RWPE1 (cell line): ENCODE measurements at places on chromosomes 11 and 22.
A peak's percentile ranks its signal among the peaks of the same experiment; 100 is the strongest.

GRCh38 chr11:129729216-129729615 lies 86.4 kb upstream of the TMEM45B start:
- DNase-seq, result no peak

DNA sequence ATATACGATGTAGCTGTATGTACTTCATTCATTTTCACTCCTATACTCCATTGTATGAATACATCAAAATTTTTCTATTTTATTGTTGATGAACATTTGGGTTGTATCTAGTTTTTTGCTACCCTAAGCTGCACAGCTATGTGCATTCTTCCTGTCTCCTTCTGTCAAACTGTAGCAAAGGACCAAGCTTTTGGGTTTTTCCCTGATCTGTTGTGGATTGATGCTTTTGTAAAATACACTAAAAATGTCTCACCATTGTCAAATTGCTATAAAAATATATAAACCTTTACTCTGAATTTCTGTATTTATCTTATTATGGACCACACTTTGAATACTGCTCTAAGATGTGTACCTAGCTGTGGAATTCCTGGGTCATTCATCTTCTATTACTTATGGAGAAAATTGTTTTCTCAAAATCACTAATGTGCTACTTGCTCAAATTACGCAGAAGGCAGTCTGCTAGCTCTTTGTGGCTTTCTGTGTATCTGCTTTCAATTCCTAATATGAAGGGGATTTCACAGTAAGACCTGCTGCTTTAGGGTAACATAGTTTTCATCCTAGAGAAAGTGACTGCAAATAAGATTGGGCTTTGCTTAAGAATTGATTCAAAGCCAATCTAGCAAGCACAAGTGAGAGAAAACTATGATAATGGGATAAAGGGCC lies 123.4 kb downstream of the CYP2R1 start:
- no peak for DNase-seq

GRCh38 chr11:12377106-12377823 lies at the start of gene PARVA:
Gene PARVA, plus strand, starts transcription at chr11:12377571. Its CDS starts 77 bp downstream, at chr11:12377648.
- peak; percentile 50 for DNase-seq

DNA sequence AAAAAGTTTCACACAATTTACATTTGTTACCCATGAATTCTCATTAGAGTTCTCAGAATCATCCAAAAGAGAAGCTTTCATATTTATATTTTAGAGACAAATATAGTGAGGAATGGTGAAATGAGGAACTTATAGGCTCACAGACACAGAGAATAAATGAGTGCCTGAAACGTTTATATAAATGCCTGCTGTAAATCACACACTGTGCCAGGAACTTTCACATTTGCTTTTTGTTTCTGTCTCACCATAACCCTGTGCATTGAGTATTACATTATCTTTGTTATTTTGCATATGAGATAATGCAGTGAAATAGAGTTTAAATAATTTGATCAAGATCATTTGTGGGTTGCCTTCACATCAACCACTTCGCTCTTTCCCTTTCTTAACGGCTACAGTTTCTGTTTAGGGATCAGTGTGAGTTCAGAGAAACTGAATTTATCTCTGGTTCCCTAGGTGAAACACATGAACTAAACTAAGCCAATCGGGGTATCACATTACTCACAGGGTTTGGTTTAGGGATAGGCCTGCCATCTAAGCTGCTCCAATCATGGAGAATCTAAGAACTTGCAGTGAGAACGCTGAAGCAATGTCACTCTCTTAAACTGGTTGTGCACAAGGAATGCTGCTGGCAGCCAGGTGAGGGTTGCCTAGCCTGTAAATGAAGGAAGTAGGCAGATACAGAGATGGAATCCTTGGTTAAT lies 1339.2 kb upstream of the TENM4 start:
- no peak for DNase-seq

DNA sequence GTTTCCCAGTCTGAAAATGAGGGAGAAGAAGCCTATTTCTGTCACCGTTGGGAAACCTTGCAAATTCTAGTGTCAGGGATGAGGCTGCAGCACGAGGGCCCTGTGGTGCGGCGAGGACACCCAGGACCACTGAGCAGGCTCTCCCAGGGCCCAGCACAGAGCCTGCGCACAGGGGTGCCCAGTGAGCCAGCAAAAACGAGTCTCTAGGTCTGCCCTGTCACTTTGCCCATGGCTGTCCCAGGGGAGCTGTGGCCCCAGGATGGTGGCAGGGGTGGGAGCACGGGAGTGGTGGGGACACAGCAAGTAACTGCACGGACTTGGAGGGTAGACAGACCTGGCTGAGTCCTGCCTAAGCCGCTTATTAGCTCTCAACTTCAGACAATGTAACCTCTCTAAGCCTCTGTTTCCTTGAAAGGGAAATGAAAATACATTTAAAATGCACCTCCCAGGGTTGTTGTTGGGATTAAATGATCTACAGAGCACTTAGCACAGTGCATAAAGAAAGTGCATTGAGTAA lies 44.2 kb downstream of the DSCAML1 start:
- no peak for DNase-seq

GRCh38 chr11:2178906-2179494 lies 7.4 kb upstream of the TH start:
- DNase-seq, result peak; percentile 92

DNA sequence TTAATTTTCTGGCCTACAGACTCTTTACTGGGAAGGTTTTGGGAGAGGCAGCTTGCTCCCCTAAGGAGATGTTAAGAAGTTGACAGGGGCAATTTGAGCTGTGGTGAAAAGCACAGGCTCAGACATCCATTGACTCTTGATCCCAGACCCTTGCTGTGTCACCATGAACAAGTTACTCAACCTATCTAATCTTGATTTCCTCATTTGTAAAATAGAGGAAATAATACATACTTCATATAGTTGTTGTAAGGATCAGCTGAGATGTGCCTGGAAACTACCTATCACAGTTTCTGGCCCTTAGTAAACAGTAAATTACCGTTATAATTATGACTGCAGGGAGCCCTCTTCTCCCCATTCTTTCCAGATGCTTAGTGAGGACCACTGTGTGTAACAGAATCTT lies 16.6 kb upstream of the SCGB1D4 start:
- no peak for DNase-seq

DNA sequence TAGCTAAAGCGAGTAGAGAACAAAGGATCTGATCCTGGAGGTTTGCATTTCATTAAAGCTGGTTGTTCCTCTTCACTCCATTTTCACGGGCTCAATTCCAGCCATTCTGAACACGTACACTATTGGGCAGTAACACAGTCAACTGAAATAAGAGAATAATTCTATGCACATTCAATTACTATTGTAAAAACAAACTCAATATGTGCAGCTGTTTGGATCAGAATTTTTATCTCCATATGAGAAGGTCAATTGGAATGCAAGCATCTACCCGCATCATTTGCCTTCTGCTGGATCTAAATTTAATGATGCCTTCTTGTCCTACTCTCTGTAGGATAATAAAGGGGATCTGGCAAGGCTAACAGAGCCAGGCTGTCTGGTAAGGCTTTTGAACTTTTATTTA lies 562.8 kb upstream of the CCDC179 start:
- no peak for DNase-seq

DNA sequence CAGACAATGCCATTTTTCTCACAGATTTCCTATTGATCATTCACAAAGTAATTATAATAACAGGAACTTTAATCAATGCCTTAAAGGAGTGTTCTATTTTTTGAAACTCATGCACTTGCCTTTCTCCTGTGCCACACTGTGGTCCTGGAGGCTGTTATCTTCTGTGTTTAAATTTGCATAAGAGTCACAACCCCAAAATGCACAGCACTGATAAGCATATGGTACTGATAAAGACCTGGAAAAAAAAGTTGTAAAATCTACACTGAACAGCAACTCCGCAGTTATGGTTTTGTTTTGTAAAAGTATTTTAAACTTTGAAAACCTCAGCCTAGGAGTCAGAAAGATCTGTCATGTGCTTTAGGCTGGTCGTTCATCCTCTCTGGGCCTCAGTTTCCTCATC lies 9.1 kb upstream of the CCDC34 start:
- no peak for DNase-seq

- no peak for DNase-seq
These were observed 17.1 kb upstream of the OR52M1 start for GRCh38 chr11:4527926-4528325.

DNA sequence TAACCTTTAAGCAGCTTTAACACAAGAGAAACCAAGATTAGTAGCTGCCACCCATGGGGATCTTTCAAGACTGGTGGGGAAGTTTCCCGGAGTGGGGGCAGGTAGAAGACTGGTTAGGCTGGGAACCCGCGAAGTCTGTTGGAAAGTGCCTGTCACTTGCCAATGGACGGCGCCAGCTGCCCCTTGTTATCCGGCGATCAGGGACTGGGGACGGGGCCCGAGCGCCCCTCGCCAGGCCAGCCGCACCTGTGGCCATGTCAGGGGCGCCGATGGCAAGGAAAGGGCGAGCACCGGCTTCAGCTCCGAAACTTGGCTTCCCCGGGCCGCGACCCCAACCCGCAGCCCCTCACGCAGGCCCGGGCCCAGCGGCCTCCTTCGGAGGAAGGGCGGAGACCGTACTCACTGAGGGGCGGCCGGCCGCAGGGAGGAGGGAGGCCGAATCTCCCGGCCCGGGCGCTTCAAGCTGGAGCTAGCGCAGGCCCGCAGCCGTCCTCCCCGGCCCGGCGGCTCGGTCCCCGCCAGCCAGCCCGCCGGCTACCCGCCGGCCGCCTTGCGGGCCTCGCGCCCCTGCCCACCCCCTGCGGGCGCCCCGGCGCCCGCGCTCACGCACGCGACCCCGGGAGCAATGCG lies 539 bp downstream of the EIF4ENIF1 start:
- DNase-seq, result no peak

DNA sequence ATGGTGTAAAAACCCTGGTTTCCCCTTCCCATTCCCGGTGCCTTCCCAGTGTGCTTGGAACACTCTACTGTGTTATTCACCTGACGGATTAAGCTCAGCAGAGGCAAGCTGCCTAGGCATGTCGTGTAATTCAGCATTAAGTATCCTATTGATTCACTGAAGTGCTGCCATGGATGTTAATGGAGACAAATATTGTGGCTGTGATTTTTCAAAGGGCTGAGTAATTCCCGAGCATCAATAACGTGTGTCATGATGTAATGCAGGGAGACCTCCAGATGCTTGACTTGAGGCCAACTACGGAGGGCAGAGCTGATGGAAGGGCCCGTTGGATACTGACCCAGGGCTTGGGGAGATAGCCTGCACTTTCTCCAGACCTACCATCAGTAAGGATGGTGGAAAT lies 269.0 kb downstream of the ST3GAL4 start:
- no peak for DNase-seq

- DNase-seq, result no peak
These were observed 52.3 kb downstream of the BARX2 start for GRCh38 chr11:129427816-129428406.

- no peak for DNase-seq
These were observed 224.1 kb downstream of the CADM1 start for GRCh38 chr11:115279813-115280761.

DNA sequence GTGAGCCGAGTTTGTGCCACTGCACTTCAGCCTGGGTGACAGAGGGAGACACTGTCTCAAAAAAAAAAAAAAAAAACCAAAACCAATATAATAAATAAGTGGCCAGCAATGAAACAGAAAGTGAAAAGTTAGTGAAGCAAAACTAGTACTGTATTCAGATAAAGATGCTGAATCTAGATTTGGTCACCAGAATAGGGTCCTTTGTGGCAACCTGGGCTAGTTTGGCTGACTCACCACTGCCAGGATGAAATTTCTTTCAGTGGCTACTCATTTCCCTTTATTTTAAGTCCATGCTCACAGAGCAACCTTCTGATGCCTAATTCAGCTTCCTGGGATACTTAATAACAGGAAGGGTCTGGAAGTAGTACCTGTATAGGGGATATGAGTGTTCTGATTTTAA lies 26.0 kb downstream of the LIMK2 start:
- no peak for DNase-seq

- no peak for DNase-seq
These were observed 62.7 kb downstream of the DBX1 start for GRCh38 chr11:20097319-20098221.

GRCh38 chr11:91966368-91966767 lies 258.2 kb upstream of the FAT3 start:
- no peak for DNase-seq

DNA sequence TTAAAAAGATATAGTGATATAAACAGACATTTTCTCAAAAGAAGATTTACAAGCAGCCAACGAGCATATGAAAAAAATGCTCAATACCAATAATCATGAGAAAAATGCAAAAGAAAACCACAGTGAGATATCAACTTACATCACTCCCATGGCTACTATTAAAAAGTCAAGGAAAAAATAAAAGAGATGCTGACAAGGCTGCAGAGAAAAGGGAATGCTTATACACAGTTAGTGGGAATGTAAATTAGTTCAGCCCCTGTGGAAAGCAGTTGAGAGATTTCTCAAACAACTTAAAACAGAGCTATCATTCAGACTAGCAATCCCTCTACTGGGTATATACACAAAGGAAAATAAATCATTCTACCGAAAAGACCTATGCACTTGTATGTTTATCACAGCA lies 97.1 kb upstream of the CARD18 start:
- no peak for DNase-seq
